ENCODE measurements at places on chromosomes 6 and 20. TPM values are rescaled to one million over a fixed set of nuclear protein-coding genes. Genes with fewer than 3 reads are reported as not detected.

HM13 gene
- 252 TPM for total RNA-seq

COQ3 gene
- total RNA-seq = 10.1 TPM

VGLL2 gene
- not detected for total RNA-seq

C20orf96 gene
- total RNA-seq = 10.4 TPM

NCOA3 gene
- total RNA-seq = 42.9 TPM

DXO gene
- 11.4 TPM for total RNA-seq

PRRT1 gene
- 0.41 TPM for total RNA-seq

PRDM1 gene
- total RNA-seq = 6.0 TPM

MMP24 gene
- 34.6 TPM for total RNA-seq

ZKSCAN3 gene
- 1.8 TPM for total RNA-seq

ZNF165 gene
- total RNA-seq = 0.90 TPM

TRIM15 gene
- not detected for total RNA-seq

HCK gene
- total RNA-seq = 0.06 TPM

SNAI1 gene
- 15.2 TPM for total RNA-seq

SCRT2 gene
- not detected for total RNA-seq

EEF1A2 gene
- total RNA-seq = 140 TPM

SIRPB2 gene
- 0.09 TPM for total RNA-seq

ZNF831 gene
- total RNA-seq = not detected

MCHR2 gene
- total RNA-seq = not detected

COL19A1 gene
- total RNA-seq = not detected

ADGB gene
- total RNA-seq = not detected

SEMG1 gene
- total RNA-seq = not detected

SAPCD1 gene
- 3.7 TPM for total RNA-seq

SESN1 gene
- total RNA-seq = 10.0 TPM

CD93 gene
- total RNA-seq = 0.02 TPM

All from A549 treated with GW870086 at 1 μM for 4 hours (cell line).